ENCODE measurements at places on chromosomes 1 and 21. TPM values are rescaled to one million over a fixed set of nuclear protein-coding genes. Genes with fewer than 3 reads are reported as not detected.

Gene C1orf198
- total RNA-seq, result 7.9 TPM

Gene SYT14
- total RNA-seq, result not detected

Gene GBP4
- total RNA-seq, result not detected

- DNase-seq, result no peak
Measured at GRCh38 chr1:87129038-87129437, 199.6 kb upstream of the LMO4 start.

GRCh38 chr1:240074908-240075307 is 16.8 kb upstream of the FMN2 start:
- DNase-seq, result no peak

DNA sequence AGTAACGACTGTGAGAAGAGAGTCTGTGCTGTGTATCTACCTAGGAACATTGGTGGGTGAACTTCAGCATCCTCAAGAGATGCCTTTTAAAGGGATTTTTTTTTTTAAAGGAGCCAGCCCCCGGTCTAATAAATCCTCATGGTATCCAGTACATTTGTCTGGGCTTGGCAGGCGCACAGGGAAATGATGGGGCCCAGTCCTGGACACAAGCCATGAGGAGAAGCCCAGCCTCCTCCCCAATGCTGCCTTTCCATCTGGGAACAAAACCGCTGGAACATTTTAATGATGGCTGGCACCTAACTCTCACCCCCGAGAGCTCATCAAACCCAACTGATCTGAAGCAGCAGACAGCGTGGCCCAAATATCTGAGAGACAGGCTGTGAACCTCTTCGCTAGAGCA is 64.2 kb downstream of the ACOT7 start:
- DNase-seq, result no peak
